ENCODE measurements at places on chromosomes 12 and 14.
A peak's percentile ranks its signal among the peaks of the same experiment; 100 is the strongest.

GRCh38 chr12:125773033-125773640, 707.9 kb downstream of the AACS start:
- DNase-seq = peak; percentile 38

DNA sequence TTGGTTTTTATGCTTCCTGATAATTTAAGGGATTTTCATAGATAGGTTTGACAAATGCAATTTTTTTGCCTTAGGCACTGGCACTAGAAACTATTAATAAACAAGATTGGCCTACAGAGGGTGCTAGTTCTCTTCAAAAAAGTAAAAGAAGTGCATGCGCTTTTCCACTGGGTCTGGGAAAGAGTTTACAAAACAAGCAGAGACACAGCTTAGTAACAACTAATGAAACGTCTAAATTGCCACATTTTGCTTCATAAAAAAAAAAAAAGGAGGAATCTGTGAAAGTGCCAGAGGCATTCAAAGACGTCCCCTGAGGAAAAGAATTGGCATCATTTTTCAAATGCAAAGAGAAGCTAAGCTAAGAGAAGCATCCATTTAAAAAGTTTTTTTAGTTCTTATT, 58.3 kb upstream of the EEA1 start:
- DNase-seq = peak; percentile 56

DNA sequence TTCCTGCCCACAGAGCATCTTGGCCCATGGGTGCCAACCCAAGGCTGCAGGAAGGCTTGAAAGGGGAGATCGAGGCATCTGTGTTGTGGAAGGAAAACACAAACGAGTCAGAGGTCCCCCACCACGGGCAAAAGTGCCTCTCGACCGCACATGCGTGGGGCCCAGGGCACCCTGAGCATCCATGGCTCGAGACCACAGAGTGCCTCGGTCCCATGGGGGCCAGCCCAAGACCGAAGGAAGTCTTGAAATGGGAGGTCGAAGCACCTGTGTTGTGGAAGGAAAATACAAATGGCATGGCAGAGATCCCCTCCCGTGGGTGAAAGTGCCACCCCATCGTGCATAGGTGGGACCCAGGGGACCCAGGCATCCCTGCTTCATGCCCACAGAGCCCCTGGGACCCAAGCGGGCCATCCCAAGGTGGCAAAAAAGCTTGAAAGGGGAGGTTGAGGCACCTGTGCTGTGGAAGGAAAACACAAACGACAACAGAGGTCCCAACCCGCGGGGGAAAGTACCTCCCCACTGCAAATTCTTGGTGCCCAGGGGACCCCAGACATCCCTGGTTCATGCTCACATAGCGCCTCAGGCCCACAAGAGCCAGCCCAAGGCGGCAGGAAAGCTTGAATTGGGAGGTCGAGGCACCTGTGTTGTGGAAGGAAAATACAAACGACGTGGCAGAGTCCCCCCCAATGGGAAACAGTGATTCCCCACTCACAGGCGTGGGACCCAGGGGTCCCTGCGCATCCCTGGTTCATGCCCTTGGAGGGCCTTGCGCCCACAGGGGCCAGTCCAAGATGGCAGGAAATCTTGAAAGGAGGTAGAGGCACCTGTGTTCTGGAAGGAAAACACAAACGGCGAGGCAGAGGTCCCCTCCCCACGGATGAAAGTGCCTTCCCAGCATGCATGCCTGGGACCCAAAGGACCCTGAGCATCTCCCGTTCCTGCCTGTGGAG, 373.0 kb downstream of the ALG10 start:
- DNase-seq = no peak

- no peak for DNase-seq
Measured at GRCh38 chr12:29807129-29807528, 23.4 kb upstream of the TMTC1 start.

DNA sequence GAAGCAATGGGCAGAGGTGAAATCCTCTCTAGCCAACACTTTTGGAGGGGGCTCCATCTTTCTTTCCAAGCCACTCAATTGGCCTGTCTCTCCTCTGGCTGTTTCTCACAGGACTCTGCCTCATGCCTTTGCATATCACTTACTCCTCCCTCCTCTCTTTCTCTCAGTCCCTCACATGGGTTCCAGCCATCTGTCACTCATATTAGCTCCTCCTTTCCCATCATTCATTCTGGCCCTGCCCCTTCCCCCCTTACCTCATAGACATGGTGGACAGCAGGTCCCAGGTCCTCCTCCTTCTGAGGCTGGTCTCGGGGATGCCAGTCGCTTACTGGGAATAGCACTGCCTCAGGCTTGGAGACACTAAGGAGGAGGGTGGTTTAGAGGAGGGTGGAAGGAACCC, 16.6 kb upstream of the ZNF385A start:
- DNase-seq = no peak

- no peak for DNase-seq
Measured at GRCh38 chr12:26782372-26783130, 50.4 kb downstream of the ITPR2 start.

GRCh38 chr14:79915406-79915805, 295.9 kb downstream of the DIO2 start:
- no peak for DNase-seq

DNA sequence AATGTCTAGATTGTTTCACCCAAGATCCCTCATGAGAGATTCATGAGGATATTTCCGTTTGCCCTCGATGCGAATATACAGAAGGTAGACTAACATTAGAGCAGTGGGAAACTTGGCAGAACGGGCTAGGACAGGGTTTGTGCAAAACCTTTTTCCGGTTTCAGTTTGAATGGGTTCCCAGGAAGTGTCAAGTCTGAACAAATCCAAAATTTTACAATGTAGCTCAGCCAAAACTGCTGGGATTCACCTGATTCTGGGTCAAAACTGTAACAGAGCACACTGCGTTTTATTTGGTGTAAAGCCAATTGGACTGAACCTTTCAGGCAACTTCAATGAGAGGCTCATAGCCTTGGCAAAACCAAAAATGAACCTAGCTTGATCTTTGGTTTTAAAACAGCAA, 337.8 kb upstream of the DIO2 start:
- DNase-seq = no peak

DNA sequence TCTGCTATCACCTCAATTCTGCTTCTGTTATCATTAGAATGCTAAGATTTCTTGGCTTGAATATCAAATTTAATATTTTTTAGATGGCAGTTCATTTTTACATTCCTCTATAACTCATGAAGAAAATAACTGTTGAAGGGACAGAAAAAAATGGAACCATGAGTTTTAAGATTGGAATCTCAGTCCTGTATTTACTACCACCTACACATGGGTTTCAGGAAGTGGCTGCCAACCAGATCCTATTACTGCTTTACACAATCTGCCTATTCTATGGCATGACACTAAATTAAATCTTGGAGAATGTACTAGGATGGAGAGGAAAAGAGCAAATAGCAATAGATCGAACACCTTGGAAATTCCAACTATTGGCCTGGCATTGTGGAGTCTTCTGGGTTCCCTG, 140.8 kb downstream of the DUSP6 start:
- DNase-seq = no peak

DNA sequence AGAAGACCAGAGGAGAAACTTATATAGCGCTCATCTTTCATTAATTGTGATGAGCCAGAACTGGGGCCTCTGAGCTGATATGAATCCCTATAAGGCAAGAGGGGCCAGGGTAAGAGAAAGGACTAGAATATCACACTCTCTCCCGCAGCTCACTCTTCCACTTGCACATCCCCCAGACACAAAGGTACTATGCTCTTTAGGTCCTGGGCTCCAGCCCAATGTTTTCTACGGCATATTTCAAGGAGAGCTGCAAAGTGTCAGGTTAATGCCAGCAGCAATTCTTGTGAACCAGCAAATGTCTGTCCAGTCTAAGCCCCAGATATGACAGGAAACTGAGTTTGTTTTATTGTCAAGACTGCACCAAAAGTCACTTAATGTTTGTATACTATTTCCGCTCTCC, 29.4 kb downstream of the PPP2R5E start:
- DNase-seq = no peak

- DNase-seq = no peak
Measured at GRCh38 chr14:23521785-23522640, 29.6 kb downstream of the ZFHX2 start.

DNA sequence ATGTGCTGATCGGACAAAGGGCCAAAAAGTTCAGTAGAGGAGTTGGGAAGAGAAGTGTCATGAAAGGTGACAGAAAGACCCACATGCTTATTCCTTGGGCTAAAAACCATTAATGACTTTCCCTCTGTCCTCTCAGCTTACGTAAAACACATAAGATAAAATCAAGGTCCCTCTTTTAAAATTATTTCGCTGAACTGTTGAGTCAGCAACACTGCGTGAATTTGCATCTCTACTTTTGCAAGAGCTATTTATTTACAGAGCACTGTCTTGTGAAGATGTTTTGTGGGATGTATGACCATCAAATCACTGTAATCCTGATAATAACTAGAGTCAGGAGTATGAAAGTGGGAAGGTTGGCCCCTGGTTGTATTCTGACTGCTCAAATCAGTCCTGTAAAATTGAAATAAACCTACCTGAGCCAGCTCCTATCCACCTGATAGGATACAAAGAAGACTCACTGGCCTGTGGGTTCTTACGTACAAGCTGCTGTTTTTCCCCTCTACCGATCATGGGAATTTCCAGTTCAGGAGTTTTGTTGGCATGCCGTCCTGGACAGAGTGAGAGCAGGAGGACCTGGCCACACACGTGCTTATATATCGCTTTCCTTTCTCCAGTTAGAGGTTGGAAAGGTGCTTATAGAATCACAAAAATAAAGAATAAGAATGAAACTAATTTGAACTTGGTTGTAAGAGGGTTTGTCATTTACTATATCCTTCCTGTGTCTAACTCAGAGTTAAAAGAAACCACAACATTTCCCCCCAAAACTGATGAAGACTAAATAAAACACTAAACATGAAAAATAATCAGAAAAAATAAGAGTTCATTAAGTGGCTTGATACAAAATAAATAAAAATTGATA, 42.9 kb downstream of the IFNG-AS1 start:
- DNase-seq = no peak

DNA sequence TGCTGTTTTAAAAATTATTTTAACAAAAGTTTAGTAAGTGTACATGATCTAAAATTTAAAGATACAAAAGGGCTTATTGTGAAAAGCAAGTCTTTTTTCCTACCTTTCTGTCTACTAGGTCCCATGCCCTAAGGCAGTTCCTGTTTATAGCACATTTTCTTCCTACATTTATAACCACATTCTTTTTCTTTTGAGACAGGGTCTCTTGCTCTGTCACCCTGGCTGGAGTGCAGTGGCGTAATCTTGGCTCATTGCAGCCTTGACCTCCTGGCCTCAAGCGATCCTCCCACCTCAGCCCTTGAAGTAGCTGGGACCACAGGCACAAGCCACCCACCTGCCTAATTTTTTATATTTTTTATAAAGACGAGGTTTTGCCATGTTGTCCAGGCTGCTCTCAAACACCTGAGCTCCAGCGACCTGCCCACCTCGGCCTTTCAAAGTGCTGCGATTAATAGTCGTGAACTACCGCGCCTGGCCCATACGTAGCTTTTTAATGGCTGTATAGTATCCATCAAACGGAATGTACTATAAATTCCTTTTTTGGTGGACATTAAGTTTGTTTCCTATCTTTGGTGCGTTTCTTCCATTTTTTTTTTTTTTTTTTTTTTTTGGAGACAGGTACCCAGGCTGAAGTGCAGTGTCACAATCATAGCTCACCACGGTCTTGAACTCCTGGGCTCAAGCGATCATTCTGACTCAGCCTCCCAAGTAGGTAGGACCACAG, 20.9 kb downstream of the FRS2 start:
- DNase-seq = no peak

- DNase-seq = peak; percentile 14
Measured at GRCh38 chr12:91273560-91273959, 90.9 kb upstream of the DCN start.

- no peak for DNase-seq
Measured at GRCh38 chr12:3161861-3162260, 84.7 kb downstream of the TSPAN9 start.

GRCh38 chr14:104536942-104537612, 42.5 kb upstream of the C14orf180 start:
- DNase-seq = peak; percentile 50

DNA sequence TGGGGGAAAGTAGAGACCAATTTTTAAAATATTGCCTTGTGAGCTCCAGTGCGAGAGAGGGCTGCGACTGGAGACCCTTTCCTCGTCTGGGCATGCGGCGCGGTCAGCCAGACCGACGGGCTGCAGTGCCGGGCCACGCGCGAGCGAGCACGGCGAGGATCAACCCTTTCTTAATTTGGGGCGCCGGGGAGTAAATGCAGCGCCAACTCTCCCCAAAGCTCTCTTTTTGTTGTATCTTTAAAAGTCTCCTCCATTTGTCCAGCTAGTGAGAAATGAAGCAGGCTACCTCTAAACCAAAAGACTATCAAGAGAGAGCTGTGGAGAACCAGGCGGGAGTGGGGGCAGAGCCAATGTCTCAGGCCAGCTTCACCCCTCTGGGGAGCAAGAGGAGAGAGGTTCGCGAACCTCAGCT, 1.4 kb downstream of the SIX1 start:
- no peak for DNase-seq

- DNase-seq = no peak
Measured at GRCh38 chr12:12975322-12976077, 23.5 kb upstream of the GPRC5D start.

GRCh38 chr12:5268424-5269210, 163.3 kb upstream of the NTF3 start:
- DNase-seq = no peak

- DNase-seq = no peak
Measured at GRCh38 chr14:77691259-77691658, 16.6 kb downstream of the ALKBH1 start.

GRCh38 chr14:80946187-80946586, 4.6 kb upstream of the CEP128 start:
- no peak for DNase-seq

- DNase-seq = peak; percentile 10
Measured at GRCh38 chr14:94769391-94770250, at the start of gene GSC. GSC (minus strand) TSS chr14:94770113; CDS start chr14:94770015, 98 bp downstream.

DNA sequence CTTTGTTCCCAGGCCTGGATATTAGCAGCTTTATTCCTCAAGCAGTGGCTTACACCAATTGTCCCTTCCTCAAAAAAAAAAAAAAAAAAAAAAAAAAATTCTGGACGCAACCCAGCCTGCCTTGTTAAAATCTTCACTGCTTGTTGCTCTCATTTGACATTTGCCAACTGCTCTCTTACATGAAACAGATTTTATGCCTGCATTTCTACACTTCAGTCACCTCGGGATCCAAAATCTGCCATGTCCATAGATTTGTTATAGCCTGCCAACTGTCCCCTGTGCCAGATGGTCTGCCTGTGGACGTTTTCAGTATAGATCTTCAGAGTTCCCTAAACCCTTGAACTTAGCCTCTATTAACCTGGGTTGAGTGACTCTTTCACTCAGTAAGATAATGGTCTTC, 651.5 kb downstream of the FSCB start:
- no peak for DNase-seq

GRCh38 chr14:94485944-94486841, 10.2 kb upstream of the SERPINA9 start:
- DNase-seq = peak; percentile 14

- no peak for DNase-seq
Measured at GRCh38 chr14:94045101-94045500, 19.0 kb downstream of the OTUB2 start.

GRCh38 chr12:31783556-31783955, 54.7 kb upstream of the AMN1 start:
- no peak for DNase-seq

GRCh38 chr12:113403435-113404415, at the start of gene SDS:
SDS (minus strand) TSS chr12:113403887; CDS start chr12:113399708, 4,179 bp downstream.
- DNase-seq = no peak
